ENCODE measurements at places on chromosomes 5 and 9.

- no peak for DNase-seq
These were observed 1251.4 kb upstream of the CDH6 start for GRCh38 chr5:29942089-29942488.

DNA sequence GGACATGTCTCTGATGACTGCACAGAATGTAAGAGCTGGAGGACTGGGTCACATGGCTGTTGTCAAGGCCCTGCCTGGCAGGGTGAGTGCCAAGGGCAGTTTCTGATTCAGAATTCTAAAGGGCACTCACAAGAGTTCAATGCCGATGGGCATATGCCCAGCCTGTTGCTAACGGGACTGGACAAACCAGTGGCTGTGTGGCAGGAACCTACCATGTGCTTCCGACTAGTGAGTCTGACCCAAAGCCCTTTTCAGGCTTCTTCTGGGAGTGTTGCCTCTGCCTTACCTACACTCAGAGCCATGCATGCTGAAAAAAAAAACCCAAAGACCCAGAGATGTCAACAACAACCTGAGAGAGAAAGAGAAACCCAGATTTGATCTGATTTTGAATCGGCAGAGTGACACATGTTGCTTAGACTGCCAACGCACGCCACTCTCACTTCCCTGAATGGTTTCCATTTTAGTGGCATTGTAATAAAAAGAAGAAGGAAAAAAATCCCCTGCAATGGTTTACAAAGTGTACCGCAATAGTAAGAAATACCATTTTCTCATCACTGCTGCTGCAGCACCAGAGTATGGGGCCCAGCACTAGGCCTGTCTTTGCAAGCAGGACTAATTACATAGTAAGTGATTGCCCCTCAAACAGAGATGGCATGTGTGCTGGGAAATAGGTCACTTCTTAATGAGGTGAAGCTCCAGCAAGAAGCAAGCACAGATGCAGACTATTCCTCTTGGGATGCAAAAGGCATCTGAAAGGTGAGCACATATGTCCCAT, 194.3 kb downstream of the PALM2AKAP2 start:
- no peak for DNase-seq

DNA sequence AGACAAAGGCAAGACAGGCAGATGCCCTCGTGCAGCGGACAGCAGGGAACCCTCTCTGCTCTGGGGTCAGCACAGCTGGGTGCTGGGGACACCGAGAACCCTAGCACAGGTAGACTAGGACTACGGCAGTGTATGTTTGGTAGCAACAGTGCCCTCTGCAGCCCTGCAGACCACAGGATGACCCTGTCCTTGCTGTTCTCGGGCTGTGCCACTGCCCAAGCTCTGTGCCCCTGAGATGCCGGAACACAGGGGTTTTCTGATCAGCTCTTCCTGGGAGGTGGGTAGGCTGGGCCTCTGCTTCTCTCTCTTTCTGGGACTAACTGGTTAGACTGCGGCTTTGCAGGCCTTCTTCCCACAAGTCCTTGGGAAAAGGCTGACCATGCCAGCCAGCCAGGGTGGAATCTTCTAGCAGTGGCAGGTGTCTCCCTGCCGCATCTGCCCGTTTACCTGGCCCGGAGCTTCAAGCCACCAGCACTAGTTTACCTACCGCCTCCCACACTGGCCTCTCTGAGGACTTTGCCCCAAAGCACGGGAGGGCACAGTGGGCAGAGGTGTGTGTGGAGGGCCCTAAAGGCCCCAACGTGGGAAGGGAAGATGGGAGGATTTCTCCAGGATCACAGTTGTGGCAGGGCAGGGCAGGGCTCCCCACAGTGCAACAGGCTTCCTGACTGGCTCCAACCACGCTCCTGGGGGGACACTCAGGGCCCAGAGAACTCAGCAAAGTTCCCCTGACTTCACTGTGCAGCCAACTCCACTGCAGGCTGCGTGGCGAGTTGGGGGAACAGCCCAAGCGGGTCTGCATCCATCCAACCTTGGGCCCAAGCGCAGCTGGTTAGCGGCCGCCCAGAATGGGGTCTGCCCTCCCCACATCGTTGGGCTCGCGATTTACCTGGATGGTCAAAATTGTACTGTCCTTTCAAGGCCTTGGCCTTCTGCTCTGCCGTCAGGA, 1.2 kb downstream of the UCK1 start:
- no peak for DNase-seq

- no peak for DNase-seq
These were observed 27.9 kb downstream of the SPRY4 start for GRCh38 chr5:142296914-142297417.

DNA sequence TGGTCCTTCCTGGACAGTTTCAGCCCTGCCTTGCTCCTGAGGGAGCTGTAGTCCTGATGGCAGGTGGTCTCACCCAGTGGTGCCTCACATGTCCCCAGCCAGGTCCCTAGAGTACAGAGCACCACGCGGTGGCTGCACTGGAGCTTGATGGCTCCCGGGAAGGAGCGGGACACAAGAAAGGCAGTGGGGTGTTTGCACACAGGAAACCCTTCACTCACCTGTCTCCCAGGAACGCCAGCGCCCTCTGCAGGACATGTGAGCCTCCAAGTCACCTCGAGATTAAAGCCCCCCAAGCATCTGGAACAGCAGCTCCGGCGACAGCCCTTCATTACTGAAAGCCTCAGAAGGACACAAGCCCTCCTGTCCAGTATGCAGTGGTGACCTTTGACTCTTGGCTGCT, 19.9 kb upstream of the TMEM250 start:
- no peak for DNase-seq

DNA sequence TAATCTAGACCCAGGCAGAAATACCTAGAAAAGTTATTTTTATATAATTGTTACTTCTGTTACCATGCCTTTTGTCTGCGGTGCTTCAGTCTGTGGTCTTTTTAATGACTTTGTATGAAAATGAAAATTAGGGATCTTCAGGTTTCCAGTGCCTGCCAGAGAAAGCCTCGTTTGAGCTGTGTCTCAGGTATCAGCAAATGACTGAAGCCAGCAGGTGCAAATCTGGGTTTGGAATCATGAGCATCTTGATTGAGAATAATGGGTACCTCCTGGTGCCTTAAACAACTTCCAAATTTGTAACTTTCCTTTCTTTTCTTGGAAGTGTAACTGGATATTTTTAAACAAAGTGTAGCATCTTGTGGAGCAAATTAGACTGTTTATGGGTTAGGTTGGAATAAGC, 4.3 kb downstream of the ZBTB34 start:
- DNase-seq: no peak

GRCh38 chr5:91556-92263, at the start of gene PLEKHG4B:
Gene PLEKHG4B, plus strand, starts transcription at chr5:92168. Its CDS starts 64 bp downstream, at chr5:92232.
- no peak for DNase-seq

- DNase-seq: no peak
These were observed 8.1 kb downstream of the SEMA4D start for GRCh38 chr9:89489548-89490530.
